Activated CD4-positive, CD25-positive, alpha-beta regulatory T cell (primary cell): ENCODE measurements at places on chromosomes 7 and 10.

GRCh38 chr10:5553400-5554170 lies 28.8 kb downstream of the CALML3 start:
- no peak for DNase-seq

GRCh38 chr7:45574669-45575500 lies 717 bp downstream of the ADCY1 start:
- no peak for DNase-seq

GRCh38 chr10:75030371-75030770 lies 81.1 kb upstream of the SAMD8 start:
- DNase-seq: no peak

DNA sequence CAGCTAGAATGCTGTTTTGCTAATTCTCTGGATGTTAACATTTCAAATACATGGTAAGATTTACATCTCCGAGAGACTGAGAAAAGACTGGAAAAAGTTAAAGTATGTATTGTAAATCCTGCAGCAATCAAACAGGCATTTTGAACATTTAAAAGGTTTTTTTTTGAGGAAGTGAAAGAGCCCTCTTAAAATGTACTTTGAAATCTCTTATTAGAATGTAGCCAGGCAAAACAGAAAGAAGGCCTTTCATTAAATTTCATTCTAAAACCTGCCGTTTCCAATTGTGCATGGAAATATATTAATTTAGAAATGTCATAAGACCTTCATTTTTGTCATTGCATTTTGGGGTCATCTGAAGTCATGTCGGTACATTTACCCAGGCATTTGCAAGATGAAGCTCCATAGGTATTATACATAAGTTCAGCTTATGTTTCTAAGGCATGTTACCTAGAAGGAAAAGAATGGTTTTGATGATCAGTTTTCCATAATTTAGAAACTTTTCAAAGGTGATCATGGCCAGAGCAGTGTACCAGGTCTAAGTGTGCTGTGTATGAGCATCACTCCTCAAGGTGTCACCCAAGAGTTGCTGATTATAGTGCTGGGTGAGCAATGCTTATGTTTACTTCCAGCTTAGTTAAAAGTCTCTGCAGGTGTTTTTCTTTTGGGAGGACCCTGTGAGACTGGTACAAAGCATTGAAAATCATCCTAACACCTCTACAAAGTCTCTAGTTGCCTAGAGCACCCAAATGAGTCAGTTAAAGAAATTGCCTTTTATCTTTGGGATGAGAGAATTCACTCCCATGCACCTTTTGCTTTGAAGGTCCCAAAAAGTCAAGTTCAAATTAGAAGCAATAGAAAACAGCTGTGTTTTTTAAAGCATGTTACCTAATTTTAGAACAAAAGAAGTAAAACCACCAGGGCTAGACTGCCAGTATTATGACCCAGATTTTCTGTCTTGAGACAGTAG lies 7.1 kb downstream of the ZNF736 start:
- no peak for DNase-seq

DNA sequence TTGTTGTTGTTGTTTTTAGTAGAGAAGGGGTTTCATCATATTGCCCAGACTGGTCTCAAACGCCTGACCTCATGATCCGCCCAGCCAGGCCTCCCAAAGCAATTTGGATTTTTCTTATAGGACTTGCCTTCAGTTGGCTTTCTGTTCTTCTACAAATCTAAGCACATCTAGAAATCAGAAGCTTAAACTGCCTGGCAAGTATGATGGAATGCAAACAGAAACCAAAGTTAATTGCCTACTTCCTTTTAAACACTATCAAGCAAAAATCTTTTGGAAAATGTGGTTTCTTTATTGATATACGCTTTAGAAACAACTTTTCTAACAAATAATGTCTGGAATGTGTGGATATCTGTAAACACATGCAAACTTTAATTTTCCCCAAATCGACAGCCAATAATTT lies 64.9 kb downstream of the USP6NL start:
- DNase-seq: no peak

DNA sequence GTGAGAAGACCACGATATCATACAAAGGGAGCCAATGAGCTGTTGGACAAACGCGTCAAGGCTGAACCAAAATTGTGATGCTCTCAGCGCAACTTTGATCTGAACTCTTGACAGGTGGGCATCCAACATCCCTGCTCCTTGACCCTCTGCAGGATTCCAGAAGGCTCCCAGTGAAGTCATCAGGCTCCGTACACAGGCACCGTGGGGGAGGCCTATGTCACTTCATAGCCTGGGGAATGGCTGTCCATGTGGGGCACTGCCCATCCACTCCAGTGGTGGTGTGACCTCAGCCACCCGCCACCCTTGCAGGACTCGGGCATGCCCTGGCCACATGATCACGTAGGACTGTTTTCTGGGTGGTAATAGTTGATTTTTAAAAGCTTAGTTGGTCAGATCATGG lies 233.8 kb upstream of the GRB10 start:
- DNase-seq: no peak

DNA sequence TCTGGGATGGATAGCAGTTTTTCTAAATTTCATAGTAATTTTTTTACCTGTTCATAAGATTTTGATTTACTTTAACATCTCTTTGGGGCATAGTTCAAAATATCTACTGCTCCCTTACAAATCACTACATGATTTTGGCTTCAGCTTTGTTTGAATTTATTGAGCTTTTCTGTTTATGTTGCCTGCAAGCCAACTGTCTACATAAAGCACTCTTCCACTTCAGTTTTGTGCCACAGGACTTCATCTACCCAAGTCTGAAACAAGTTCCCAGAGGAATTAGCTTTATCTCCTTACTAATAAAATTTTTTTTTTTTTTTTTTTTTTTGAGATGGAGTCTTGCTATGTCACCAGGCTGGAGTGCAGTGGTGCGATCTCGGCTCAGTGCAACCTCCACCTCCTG lies 45.4 kb upstream of the KMT2E start:
- DNase-seq: no peak

GRCh38 chr7:17131983-17132655 lies 166.3 kb upstream of the AHR start:
- no peak for DNase-seq

DNA sequence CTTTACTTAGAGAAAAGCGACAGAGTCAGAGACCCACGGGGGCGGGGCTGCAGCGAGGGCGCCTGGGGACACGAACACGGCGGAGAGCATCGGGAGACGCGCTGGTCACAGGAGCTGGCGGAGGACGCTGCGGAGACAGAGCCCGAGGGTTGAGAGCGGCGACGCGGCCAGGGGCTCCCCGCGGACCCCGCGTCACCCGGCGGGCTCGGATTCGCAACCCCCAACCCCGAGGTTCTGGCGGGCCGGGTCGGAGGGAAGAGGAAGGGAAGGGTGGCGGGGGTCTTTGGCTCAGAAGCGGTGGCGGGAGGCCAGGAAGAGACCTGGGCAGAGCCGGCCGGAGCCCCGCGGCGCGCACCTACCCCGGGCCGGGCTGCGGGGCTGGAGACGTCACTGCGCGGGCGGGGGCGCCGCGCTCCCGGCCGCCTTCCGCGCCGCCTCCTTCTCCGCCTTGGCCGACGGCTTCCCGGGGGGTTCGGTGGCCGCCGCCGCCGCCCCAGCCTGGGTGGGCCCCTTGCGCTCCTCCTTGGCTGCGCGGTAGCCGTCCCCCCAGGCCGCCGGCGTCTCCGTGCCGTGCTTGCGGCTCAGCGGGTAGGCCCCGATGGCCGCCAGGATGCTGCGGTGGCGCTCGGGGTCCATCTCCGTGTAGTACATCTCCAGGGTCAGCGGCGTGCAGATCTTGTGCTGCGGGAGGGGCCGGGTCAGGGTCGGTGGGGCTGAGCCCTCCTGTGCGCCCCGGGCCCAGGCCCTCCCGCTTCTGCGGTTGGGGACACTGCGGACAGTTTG lies 11.1 kb downstream of the CALY start:
- no peak for DNase-seq
